NCI-H1417 treated with DMSO at 0.1 percent for 48 hours (cell line): ENCODE measurements at places on chromosomes 5 and 9.

- no peak for DNase-seq
These were observed 459.2 kb downstream of the ARHGEF28 start for GRCh38 chr5:74085186-74085585.

DNA sequence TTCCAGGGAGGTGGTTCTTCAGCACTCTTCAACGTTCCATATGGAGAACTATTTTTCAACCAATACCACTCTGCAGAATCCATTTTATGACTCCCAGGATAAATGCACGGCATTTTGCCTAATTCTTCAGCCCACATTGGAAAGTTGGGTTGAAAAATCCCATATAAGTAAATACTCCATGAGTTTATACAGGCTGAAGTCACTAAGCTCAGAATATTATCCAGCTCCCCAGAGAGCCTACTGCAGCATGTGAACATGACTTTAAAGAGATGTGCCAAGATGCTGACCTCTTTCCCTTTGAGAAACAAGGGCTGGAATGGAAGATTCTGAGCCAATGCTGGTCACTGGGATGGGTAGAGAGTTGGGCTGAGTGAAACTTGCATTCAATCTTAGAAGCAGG, 111.9 kb upstream of the SLIT3 start:
- DNase-seq: no peak

DNA sequence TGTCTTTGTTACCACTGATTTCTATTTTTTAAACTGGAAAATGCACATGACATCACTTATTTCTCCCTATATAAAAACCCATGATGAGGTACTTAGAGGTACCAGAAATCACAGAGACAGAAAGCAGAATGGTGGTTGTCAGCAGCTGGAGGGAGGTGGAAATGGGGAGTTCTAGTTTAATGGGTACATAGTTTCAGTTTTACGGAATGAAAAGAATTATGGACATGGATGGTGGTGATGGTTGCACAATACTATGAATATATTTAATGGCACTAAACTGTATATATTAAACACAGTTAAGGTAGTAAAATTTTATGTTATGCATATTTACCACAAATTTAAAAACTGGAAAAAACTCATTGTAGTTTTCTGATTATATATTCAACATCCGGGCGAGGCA, 50.5 kb upstream of the CPEB4 start:
- DNase-seq: no peak

DNA sequence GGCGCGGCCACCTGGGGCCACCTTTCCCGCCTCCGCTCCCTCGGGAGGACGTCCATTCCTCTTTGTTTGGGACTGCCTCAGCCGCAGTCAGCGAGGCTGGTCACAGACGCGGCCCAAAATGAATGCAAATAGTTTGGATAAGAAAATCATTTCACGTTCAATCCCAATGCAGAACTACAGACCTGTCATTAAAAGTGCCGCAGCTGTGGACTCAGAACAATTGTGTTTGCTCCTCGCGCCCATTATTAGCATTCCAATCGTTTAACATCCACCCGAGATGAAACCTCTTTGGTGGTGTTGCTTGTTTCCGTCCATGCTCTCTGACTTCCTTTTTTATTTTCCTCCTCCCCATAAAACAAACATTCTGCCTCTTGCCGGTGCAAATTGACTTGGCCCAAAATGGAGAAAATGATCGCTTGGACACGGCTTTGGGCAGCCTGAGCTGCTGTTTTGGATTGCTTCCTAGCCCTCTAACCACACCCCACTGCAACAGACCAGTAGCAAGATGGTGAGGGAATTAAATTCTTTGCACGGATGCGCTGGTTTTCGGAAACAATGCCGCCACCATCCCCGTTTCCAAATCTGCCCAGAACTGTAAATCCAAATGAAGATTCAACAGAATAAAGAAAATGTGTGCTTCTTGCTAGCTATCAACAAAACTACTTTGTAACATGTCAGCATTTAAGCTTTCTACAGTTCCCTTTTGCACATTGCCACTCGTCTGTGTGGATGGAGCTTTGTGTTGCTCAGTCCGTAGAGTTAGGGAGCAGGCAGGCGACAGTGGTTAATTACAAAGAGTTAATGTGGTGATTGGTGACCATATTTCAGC, 784 bp downstream of the NLN start:
- DNase-seq: no peak

- DNase-seq: no peak
These were observed 174.2 kb upstream of the TBC1D2 start for GRCh38 chr9:98429613-98430012.

- DNase-seq: no peak
These were observed 15.1 kb downstream of the PDLIM4 start for GRCh38 chr5:132272311-132273210.

DNA sequence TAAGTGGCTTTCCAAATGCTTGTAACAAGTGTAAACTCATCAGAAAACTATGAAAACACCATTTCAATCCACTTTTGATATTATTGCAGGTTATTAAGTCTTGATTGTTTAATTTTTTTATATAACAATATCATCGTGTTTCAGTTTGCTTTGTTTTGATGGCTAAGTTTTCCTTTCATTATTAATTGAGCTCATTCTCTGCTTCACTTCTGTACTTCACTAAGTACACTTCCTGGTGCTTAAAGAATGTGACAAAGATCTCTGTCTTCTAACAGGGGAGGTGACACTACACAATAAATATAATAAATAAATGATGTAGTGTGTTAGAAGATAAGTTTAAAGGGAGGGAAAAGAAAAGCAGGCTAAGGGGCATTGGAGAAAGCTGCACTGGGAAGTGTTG, 13.0 kb upstream of the RAD23B start:
- no peak for DNase-seq

DNA sequence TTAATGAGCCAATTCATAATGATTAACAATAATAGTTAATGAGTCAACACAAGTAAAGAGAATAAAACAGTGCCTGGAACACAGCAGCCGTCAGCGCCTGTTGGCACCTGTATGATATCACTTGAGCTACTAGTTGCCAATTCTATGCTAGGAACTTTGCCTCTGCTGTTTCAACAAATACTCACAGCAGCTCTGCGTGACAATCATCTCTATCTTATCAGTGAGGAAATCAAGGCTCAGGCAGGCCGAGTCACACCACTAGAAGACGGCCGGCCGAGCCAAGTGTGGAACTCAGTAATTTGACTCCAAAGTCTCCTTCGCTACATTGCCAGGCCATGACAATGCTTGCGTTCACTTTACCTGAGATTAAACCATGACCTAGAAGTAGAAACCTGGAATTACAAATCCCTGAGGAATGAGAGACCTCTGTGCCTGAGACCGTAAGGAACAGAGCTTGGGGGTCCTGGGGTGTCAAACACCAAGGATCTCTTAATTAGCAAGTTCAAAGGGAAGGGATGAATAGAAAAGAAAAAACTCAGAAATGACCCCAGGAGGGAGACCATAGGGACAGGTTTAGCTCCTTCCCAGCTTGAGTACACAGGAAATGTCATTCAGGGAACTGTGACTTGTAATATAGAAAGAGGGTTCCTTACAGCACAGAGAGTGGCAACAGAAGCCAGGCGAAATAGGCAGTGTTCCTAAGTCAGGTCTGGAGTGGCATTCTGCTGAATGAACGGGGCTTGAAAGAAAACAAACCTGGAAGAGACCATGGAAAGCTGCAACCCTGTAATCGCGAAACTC, 109.1 kb downstream of the SUSD1 start:
- no peak for DNase-seq

- DNase-seq: no peak
These were observed 5.3 kb upstream of the ERAP2 start for GRCh38 chr5:96871027-96871399.

DNA sequence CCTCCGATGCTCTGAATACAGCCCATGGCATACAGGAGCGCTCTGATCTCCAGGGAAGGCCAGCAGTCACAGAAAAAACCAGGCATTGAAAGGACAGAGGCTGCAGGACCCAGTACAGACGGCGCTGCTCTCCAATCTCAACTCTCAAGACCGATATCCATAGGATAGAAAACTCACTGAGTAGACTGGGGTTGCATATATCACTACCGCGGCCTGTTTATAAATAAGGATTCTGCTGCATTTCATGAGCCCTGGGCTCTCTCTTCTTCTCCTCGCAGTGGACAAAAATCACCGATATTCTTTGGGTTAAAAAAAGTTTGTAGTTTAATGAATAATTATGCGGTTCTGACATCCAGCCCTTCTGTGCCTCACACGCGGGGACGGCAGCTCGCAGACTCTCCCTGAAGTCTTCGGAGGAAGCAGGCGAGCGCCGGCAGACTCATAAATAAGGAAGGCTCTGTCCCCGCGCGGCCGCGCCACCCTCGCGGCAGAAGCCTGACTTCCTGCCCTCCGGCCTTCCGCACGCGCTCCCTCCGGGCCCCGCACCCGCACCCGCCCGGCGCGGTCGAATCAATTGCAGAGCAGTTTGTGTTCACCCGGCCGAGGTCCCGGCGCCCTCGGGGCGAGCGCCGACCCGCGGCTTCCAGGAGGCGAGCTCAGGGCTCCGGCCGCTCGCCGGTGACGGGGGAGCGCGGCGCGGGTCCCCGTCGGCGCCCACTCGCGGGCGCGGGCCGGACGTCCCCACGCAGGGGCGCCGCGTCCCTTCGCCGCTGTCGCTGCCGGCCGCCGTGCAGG, at the start of gene FAM78A:
TSS of gene FAM78A (minus strand) at position 417 of the 795 bp plus-strand sequence. CDS start at position 86, 331 bp downstream.
- no peak for DNase-seq

GRCh38 chr5:179326122-179326927, 18.9 kb downstream of the ADAMTS2 start:
- DNase-seq: no peak
